ENCODE measurements at places on chromosomes 12 and 14. TPM values are rescaled to one million over a fixed set of nuclear protein-coding genes. Genes with fewer than 3 reads are reported as not detected.

SCNN1A gene
- polyA plus RNA-seq, result 3.5 TPM

TAS2R8 gene
- not detected for polyA plus RNA-seq

CNTN1 gene
- polyA plus RNA-seq, result 0.60 TPM

CCDC196 gene
- 11.4 TPM for polyA plus RNA-seq

SIX4 gene
- 0.08 TPM for polyA plus RNA-seq

RERG gene
- polyA plus RNA-seq, result 1.2 TPM

PPP4R4 gene
- polyA plus RNA-seq, result 2.4 TPM

SOX5 gene
- 2.3 TPM for polyA plus RNA-seq

RTN1 gene
- polyA plus RNA-seq, result 0.42 TPM

PLCZ1 gene
- polyA plus RNA-seq, result not detected

SP1 gene
- polyA plus RNA-seq, result 3.8 TPM

NFYB gene
- polyA plus RNA-seq, result 7.6 TPM

TSHR gene
- polyA plus RNA-seq, result 3.2 TPM

GRIP1 gene
- polyA plus RNA-seq, result 0.15 TPM

SMIM41 gene
- polyA plus RNA-seq, result 0.24 TPM

GYS2 gene
- 48.5 TPM for polyA plus RNA-seq

NTN4 gene
- polyA plus RNA-seq, result 17.2 TPM

ZDHHC22 gene
- not detected for polyA plus RNA-seq

OR6C2 gene
- polyA plus RNA-seq, result not detected

LBHD2 gene
- 0.53 TPM for polyA plus RNA-seq

KLRB1 gene
- polyA plus RNA-seq, result 0.53 TPM

PLA2G1B gene
- polyA plus RNA-seq, result 0.39 TPM

RHEBL1 gene
- 0.36 TPM for polyA plus RNA-seq

SLC39A5 gene
- 125 TPM for polyA plus RNA-seq

KRR1 gene
- polyA plus RNA-seq, result 10.5 TPM

TMTC1 gene
- 0.76 TPM for polyA plus RNA-seq

All from liver (tissue), 10 donors.